ENCODE measurements at places on chromosomes 13 and 19.

DNA sequence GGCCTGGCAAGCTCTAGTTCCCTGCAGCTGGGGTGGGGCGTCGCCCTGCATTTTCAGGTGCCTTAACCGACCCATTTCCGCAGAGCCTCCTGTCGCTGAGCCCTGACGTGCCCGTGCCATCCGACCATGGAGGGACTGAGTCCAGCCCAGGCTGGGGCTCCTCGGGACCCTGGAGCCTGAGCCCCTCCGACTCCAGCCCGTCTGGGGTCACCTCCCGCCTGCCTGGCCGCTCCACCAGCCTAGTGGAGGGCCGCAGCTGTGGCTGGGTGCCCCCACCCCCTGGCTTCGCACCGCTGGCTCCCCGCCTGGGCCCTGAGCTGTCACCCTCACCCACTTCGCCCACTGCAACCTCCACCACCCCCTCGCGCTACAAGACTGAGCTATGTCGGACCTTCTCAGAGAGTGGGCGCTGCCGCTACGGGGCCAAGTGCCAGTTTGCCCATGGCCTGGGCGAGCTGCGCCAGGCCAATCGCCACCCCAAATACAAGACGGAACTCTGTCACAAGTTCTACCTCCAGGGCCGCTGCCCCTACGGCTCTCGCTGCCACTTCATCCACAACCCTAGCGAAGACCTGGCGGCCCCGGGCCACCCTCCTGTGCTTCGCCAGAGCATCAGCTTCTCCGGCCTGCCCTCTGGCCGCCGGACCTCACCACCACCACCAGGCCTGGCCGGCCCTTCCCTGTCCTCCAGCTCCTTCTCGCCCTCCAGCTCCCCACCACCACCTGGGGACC lies 1.2 kb downstream of the ZFP36 start:
- no peak for DNase-seq

- DNase-seq, result no peak
Observed at GRCh38 chr19:58035863-58036262, 2.0 kb downstream of the ZSCAN1 start.

- no peak for DNase-seq
Observed at GRCh38 chr19:29843180-29844051, 31.6 kb downstream of the CCNE1 start.

DNA sequence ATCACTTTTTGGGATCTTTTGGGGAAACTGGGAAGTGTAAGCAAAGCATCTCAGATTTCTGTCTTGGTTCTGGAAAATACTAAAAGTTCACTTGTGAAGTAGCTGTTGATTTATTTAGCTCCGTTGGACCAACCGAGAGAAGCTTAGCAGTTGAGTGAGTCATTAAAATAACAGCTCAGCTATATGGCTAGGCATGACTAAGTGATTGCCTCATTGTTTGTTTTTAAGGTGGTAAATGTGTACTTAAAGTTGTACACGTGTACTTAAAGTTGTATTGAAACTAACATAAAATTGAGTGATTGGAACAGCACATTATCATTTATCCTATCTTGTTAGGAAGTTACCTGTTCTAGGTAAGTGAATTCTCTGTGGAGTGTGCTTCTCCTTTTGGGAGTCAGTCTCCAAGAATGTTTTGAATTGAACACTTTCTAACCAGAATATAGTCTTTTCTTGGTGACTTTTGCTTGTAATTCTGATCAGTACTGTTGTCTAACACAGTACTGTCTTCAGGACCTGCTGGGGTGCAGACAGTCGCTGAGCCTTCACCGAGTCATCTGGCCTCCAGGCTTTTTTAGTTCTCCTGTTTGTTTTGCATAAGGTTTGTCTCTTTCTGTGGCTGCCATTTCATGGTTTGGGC lies 2.9 kb upstream of the DCUN1D2 start:
- no peak for DNase-seq

DNA sequence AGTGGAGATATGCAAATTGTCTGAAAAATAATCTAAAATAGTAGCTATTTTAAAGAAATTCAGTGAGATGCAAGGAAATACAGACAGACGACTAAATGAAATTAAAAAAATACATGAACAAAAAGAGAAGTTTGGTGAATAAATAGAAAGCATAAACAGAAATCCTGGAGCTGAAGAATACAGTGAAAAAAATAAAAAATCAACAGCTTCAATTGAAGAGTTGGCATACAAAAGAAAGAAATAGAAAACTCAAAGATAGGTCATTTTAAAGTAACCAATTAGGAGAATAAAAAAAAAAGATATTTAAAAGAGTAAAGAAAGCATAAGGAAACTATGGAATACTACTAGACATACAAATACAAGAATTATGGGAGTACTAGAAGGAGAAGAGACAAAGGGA lies 2191.5 kb upstream of the PCDH20 start:
- DNase-seq, result no peak

- no peak for DNase-seq
Observed at GRCh38 chr13:40160618-40161350, 505.3 kb downstream of the COG6 start.

DNA sequence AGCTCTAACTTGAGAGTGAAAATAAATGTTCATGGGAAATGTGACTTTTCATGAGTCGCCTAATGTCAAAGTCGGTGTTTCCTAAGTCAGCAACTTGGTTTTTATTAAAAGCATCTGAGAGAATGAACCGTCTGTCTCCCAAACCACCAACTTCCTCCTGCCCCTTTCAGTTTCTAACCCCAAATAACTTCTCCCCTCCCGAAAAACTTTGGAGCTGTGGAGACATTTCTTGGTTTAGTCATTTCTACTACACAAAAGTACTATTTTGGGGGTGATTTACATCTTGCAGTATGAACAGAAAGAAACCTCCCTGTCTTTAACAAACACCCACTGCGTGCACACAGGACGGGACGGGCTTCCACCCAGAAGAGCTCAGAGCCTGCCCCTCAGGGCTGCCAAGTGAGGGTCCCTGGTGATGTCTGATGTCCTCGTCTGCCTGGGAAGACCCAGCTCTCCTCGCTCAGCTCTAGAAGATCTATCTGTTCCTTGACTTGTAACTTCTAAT lies 65.0 kb downstream of the RASA3 start:
- DNase-seq, result no peak

GRCh38 chr13:101155920-101156319 lies 260.4 kb downstream of the NALCN start:
- DNase-seq, result no peak

All from cortex of kidney (tissue), 1 donor.